Mesenchymal stem cell (in vitro differentiated cells and primary cell): ENCODE measurements at places on chromosomes 2 and 18.
A peak's percentile ranks its signal among the peaks of the same experiment; 100 is the strongest.

- DNase-seq: peak; percentile 45
Measured at GRCh38 chr2:181937473-181937872, 45.9 kb downstream of the ITPRID2 start.

DNA sequence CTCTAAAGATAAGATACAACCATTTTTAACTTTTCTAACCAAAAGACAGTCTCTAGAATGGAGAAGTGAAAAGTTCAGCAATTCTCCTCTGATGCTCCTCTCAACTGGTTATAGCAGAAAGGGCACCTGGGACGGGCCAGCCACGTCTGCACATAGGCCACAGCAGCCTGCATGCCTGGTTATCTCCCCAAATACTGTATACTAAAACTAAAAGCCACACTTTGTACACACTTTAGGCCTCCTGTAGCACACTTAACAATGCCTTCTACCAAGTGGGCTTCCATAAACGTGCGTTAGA is 179.1 kb downstream of the ANKRD44 start:
- DNase-seq: no peak

DNA sequence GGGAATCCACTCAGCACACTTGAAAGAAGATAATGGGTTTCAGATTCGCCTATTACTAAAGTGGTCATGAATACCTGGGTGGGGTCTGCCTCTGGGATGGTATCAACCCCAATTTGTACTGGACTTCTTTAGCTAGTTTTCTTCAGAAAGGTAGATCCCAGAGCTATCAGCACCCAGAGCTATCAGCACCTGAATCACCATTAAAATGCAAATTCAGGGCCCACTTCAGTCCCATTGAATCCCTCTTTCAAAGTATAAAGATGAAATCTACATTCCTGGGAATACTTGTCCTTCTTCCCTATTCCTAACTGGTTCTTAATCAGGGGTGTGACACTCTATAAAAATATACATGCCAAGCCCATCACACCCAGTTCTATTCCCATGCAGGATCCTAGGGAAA is 914.3 kb downstream of the DCC start:
- DNase-seq: no peak

DNA sequence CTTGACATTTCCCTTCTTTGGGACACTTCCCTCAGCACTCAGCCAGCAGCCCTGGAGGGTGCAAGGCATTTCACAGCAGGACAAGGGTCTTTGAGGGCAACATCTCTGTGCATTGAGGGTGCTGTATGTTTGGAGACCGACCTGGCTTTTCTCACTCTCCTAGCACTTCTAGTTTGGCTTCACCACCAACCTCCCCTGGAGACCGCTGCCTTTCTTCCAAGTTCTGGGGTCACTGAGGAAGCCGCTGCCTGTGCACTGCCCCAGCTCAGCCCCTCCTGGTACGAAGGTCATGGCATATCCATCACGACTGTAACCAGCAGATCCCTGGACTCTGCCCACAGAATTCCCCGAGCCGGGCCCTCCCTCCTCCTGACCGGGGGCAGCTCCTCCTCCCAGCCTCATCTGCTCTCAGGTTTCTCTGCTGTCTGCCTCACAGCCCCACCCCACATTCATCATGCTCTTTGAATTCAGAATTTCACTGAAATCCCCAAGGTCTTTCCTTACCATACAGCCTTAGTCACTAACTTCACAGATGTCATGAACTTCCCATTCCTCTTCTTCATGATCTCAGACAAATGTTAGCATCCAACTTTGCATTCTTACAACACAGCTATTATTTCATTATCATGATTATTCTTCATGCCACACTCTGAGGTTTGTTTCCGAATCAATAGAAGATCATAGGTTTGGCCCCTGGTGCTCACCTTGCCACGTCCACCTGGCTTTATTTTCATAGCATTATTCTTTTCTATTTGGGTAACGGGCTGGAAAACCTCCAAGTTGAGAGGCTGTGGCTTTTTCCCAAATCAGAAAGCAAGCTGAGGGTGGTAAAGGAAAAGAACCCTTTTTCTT is 113.0 kb upstream of the COPS8 start:
- peak; percentile 41 for DNase-seq

DNA sequence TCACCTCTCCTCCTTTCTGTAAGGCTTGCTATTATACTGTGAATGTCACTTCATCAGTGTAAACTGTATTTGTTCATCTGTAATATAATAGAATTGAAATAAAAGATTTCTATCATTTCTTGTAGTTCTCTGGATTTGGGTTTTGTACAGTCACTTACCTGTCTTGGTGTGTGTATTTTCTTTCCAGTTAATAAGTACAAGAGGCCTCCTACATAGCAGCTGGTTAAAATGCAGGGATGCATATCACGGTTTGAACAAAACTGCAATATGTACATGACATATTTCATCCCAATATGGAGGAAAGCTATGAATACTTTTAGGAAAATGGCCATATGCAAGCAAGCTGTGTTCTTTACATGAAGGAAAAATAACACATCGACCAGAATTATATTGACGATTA is 5.4 kb upstream of the STAT1 start:
- DNase-seq: no peak

DNA sequence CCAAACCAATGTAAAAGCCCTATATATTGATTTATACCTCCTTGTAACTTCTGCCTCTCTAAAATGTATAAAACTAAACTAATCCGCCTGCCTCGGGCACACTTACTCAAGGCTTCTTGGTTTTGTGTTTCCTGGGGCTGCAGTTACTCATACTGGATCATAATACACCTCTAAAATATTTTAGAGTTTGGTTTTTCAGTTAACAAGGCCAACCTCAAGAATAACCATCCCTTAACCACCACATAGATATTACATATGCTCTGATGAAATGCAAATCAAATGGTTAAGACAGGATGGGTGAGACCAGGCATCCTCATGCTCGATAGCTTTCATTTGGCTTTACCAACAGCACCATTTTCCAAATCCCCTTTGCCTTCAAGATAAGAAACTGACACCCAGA is 46.4 kb downstream of the UXS1 start:
- DNase-seq: no peak

GRCh38 chr2:178998539-178998938 is 51.4 kb downstream of the CCDC141 start:
- no peak for DNase-seq

- peak; percentile 80 for DNase-seq
Measured at GRCh38 chr18:69400253-69400975, at the start of gene DOK6. Gene DOK6 (plus strand): TSS chr18:69400888.

DNA sequence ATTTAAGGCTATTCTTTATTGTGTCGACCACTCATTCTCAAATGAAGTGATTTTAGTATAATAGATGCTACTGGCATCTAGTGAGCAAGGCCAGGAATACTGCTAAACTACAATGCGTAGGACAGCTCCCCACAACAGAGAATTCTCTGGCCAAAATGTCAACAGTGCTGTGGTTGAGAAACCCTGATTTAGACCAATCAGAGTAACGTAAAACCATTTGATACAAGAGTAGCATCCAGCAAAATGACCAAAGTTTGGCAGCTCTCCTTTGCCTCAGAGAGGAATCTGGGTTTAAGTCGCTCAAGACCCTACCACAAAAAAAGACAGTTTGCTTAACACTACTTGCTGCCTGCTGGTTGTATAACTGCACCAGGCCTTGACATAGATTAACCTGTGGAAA is 37.0 kb upstream of the TTN start:
- DNase-seq: no peak

DNA sequence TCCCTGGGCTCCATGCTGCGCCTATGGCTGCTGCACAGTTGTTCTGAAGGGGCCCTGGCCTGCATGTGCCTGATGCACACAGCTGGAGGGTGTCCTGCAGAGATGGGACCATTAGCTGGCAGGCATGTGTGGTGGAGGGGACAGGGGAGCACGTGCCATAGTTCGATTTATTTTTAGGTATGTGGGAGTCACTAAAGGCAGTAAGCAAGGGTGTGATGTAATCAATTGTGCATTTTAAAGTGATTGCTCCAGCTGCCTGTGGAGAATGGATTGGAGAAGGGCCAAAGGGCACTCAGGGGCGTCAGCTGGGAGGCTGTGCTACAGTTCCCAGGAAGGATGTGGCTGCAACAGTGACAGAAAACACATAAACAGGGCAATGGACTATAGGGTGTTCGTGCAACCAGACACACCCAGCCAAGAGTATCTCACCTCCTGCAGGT is 205.1 kb downstream of the ARL4C start:
- peak; percentile 79 for DNase-seq

DNA sequence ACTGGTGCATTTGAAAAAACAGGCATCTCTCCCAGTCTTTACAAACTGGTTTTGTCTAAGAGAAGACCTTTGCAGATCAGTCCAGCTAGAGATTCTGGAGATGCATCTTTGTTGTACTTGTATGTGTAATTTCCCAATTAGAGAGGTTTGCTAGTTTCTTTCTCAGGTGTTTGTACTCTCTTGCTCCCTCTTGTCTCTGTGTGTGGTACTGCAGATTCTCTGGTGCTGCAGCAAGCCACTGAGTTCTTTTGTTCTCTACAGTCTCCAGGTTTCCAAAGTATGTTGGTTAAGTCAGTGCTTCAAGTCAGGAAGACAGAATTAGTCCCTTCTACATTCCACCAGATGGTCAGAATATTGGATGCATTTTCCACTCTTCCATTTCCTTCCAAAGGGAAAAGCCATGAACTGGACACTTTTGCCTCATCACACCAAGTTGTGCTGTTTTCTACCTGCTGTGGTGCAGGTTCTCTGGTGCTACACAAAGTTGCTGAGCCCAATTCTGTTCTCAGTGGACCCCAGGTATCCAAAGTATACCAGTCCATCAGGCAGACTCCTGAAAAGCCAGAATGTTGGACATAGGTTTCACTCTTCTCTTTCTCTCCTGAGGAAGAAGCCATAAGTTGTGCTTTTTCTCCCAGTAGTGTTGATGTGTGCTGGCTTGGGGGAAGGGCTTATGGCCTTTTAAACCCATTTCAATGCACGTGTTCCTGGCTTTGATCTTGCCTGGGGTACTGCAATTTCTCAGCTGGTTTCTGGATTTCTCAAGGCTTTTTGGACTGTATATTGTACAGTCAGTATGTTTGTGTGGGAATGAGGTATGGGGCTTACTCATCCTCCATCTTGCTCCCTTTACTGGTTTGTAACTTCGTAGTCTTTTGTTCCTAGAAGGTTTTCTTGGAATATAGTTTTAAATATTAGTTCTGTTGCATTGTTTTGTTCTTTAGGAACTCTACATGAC is 29.8 kb downstream of the EPC2 start:
- DNase-seq: peak; percentile 73

GRCh38 chr18:50944245-50944932 is 23.5 kb upstream of the ELAC1 start:
- no peak for DNase-seq

DNA sequence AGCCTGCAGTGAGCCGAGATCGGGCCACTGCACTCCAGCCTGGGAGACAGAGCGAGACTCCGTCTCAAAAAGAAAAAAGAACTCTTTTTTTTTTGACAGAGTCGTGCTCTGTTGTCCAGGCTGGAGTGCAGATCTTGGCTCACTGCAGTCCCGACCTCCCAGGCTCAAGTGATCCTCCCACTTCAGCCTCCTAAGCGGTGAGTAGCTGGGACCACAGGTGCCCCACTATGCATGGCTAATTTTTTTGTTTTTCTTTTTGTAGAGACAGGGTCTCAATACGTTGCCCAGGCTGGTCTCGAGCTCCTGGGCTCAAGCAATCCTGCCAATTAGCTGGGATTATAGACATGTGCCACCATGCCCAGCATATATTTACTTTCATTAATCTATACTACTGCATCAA is 12.5 kb upstream of the INO80D start:
- no peak for DNase-seq

- DNase-seq: no peak
Measured at GRCh38 chr18:80182855-80183254, 64.5 kb downstream of the PARD6G start.

- DNase-seq: no peak
Measured at GRCh38 chr2:3238951-3239841, 138.4 kb downstream of the EIPR1 start.

GRCh38 chr18:47969816-47970215 is 39.4 kb upstream of the SMAD2 start:
- DNase-seq: peak; percentile 18

GRCh38 chr2:104412384-104412783 is 441.5 kb upstream of the POU3F3 start:
- no peak for DNase-seq

DNA sequence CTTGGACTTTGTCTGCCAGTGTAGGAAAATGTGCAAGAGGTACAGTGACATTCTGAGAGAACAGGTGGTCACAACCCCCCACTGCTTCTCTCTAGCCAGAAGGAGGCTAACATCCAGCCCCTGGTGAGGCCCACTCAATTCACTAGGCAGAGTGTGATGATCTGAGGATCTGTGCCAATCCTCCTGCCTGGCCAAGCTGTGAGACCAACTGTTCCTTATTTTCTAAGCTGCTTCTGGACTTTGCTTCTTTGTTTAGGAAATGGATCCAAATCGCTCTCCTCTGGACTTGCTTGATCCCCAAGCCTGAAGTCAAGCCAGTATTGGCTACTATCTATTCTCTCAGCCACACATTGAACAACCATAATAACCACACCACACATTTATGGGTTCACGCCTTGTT is 202.8 kb downstream of the PIK3C3 start:
- DNase-seq: no peak

DNA sequence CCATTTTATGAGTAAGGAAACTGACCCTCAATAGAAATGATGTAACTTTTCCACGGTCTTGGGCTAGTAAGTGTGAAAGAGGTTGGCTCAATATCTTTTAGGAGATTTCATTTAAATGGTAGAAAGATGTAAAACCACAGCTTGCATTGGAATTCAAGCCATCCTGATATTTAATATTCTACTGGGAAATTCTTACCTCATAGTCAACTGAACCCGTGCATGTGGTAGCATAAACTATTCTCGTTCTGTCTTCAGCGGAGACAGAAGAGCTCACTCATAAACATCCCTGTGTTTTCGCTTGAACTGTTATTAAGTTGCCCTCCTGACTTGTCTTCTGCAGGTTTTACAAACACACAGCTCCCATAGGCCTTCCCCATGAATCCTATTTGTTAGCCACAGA is 8.5 kb upstream of the SPATS2L start:
- DNase-seq: no peak

DNA sequence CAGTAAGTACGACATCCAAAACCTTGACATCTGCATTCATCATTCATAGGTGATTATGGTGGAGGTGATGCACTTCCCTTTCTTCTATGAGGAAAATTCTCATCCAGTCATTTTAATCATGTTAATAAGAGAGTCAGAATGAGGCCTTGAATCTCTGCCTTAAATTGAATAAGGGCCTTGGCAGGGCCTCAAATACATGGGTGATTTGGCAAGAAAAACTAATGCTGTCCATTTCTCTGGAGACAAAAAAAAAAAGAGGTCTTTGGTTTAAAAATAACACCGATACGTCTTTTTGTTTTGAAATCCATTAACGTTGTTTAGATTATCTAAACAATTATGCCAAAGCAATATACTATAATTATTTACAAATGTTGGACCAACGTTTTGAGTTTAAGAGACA is 8.1 kb downstream of the COLEC12 start:
- DNase-seq: no peak
